ENCODE measurements at places on chromosomes 4 and X.

DNA sequence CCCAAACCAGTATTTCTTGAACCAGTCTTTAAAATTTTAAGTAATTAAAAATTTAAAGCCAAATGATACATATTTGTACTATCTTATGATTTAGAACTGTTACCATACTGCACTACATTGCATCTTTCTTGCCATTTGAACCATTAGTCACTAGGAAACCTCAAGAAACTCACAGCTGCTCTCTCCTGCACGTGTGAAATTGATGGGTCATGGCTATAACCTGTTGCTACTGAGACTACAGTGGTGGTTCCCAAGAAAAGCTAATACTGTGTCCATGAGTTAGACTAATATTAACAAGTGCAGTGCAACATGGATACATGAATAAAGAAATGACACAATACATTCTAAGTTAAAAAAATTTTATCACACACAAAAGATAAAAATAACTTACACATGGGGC, 88.4 kb downstream of the PDE5A start:
- no peaks in the 10 kb centered on the region for H3K4me1 ChIP-seq
- no peak overlapping the region for H3K4me3 ChIP-seq
- H3K27ac ChIP-seq = no peak overlapping the region
- H3K27me3 ChIP-seq = no peaks in the 10 kb centered on the region

GRCh38 chrX:133402830-133403625, 12.3 kb downstream of the GPC4 start:
- no peak overlapping the region for H3K27ac ChIP-seq
- peaks cover 15% of the 10 kb centered on the region for H3K4me1 ChIP-seq
- no peaks in the 10 kb centered on the region for H3K36me3 ChIP-seq
- no peak overlapping the region for H3K4me3 ChIP-seq

DNA sequence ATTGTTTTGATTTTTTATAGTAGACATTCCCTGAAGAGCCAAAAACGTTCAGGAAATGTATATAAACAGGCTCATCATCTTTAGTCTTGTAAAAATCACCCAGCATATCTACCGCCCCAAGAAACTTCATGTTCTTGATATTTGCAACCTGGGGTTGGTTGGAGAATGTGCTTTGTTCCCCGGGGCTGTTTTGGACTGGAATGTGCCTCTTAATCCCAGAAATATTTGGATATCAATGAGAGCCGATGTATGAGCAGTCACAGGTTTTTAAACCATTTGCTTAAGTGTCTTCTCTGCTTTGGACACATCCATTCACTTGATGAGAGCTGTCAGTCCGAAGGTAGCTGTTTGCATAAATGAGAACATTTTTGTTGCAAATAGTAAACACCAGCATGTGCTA, 449.7 kb downstream of the PCDH7 start:
- no peak overlapping the region for H3K4me3 ChIP-seq
- H3K36me3 ChIP-seq = no peaks in the 10 kb centered on the region
- no peak overlapping the region for H3K27ac ChIP-seq
- no peaks in the 10 kb centered on the region for H3K27me3 ChIP-seq

- H3K27ac ChIP-seq = peak overlapping the region; percentile 76
- no peaks in the 10 kb centered on the region for H3K27me3 ChIP-seq
- H3K36me3 ChIP-seq = no peaks in the 10 kb centered on the region
- peaks cover 53% of the 10 kb centered on the region for H3K4me1 ChIP-seq
- H3K4me3 ChIP-seq = peak overlapping the region; percentile 11
Measured at GRCh38 chr4:185774845-185775680, 36.9 kb downstream of the SORBS2 start.

GRCh38 chr4:22534374-22534773, 18.5 kb upstream of the ADGRA3 start:
- H3K4me1 ChIP-seq = no peaks in the 10 kb centered on the region
- no peak for DNase-seq
- H3K36me3 ChIP-seq = no peaks in the 10 kb centered on the region
- no peaks in the 10 kb centered on the region for H3K27me3 ChIP-seq
- no peak overlapping the region for H3K4me3 ChIP-seq
- no peak overlapping the region for H3K27ac ChIP-seq

- H3K4me1 ChIP-seq = no peaks in the 10 kb centered on the region
- no peaks in the 10 kb centered on the region for H3K27me3 ChIP-seq
- H3K27ac ChIP-seq = no peak overlapping the region
- H3K36me3 ChIP-seq = no peaks in the 10 kb centered on the region
Measured at GRCh38 chrX:118347736-118348135, 1.8 kb downstream of the WDR44 start.

GRCh38 chr4:103050736-103051436, 25.7 kb downstream of the SLC9B2 start:
- H3K4me3 ChIP-seq = no peak overlapping the region
- no peaks in the 10 kb centered on the region for H3K27me3 ChIP-seq
- H3K4me1 ChIP-seq = no peaks in the 10 kb centered on the region
- DNase-seq = no peak
- H3K36me3 ChIP-seq = no peaks in the 10 kb centered on the region

DNA sequence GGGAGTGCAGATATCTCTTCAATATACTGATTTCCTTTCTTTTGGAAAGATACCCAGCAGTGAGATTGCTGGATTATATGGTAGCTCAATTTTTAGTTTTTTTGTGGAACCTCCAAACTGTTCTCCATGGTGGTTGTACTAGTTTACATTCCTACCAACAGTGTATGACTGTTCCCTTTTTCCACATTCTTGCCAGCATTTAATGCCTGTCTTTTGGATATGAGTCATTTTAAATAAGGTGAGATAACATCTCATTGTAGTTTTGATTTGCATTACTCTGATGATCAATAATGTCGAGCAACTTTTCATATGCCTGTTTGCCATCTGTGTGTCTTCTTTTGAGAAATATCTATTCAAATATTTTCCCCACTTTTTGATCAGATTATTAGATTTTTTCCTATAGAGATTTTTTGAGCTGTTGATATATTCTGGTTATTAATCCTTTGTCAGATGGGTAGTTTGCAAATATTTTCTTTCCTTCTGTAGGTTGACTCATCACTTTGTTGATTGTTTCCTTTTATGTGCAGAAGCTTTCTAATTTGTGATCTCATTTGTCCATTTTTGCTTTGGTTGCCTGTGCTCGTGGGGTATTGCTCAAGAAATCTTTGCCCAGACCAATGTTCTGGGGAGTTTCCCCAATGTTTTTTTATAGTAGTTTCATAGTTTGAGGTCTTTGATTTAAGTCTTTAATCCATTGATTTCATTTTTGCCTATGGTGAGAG, 552.7 kb downstream of the ZNF674 start:
- no peaks in the 10 kb centered on the region for H3K27me3 ChIP-seq
- H3K27ac ChIP-seq = no peak overlapping the region
- no peak for DNase-seq

GRCh38 chr4:184386271-184386781, 88.0 kb downstream of the IRF2 start:
- no peak for DNase-seq
- peaks cover 49% of the 10 kb centered on the region for H3K4me1 ChIP-seq
- no peaks in the 10 kb centered on the region for H3K27me3 ChIP-seq
